Activated naive CD8-positive, alpha-beta T cell treated with anti-CD3 and anti-CD28 coated beads, Interleukin-2, amount 50 U/mL, for 24 hours (primary cell): ENCODE measurements at places on chromosomes 2 and 18.
A peak's percentile ranks its signal among the peaks of the same experiment; 100 is the strongest.

DNA sequence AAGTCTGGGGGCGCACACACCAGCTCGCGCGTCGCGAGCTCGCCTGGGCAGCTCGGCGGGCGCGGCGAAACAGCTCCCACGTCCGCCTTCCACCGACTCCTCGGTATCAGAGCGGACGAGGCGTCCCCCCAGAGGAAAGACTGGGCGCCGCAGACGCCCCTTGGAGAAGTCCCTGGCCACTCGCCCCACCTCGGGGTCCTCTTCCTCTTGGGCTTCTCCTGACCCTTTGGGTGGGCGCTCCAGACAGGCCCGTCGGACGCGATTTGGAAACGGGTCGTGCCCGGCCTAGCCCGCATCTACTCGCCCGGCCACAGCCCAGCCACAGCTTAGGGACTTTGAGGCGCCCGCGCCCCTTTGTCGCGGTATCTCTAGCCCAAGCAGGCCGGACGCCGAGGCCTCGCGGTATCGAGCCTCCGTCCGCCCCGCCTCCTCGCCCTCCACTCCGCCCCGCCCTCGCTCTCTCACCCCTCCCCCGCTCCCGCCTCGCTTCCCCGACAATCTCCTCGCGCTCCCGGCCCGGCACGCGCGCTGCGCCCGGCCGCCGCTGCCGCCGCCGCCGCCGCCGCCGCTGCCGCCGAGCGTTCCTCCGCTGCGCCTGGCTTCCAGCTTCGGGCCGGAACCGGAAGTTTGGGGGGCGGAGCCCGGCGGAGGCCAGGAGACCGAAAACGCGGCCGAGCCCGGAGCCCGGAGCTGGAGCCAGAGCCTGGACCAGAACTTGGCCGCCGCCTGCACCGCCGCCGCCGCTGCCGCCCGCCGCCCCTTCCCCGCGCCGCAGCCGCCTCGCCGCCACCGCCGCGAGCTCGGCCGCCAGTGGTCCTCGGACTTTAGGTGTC is 749 bp upstream of the ACVR2A start:
- peaks cover 2% of the 10 kb centered on the region for H3K36me3 ChIP-seq
- H3K4me1 ChIP-seq = peaks cover 42% of the 10 kb centered on the region
- peak overlapping the region; percentile 50 for H3K27ac ChIP-seq
- H3K4me3 ChIP-seq = peak overlapping the region; percentile 93

DNA sequence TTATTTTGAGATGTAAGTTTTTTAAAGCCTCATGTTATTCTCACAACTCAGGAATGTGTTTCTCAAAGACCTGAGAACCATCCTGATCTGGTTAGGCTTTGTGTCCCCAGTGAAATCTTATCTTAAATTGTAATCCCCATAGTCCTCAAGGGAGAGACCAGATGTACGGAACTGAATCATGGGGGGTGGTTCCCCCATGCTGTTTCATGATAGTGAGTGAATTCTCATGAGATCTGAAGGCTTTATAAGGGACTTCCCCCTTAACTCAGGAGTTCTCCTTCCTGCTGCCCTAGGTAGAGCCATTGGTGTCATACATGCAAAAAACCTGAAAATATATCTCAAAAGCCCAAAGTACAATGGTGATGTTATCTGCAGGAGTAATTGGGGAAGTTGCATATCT is 836.7 kb downstream of the CBLN2 start:
- H3K4me3 ChIP-seq = no peak overlapping the region
- no peaks in the 10 kb centered on the region for H3K4me1 ChIP-seq
- H3K36me3 ChIP-seq = no peaks in the 10 kb centered on the region
- no peak for DNase-seq
- peaks cover 1% of the 10 kb centered on the region for H3K27me3 ChIP-seq

DNA sequence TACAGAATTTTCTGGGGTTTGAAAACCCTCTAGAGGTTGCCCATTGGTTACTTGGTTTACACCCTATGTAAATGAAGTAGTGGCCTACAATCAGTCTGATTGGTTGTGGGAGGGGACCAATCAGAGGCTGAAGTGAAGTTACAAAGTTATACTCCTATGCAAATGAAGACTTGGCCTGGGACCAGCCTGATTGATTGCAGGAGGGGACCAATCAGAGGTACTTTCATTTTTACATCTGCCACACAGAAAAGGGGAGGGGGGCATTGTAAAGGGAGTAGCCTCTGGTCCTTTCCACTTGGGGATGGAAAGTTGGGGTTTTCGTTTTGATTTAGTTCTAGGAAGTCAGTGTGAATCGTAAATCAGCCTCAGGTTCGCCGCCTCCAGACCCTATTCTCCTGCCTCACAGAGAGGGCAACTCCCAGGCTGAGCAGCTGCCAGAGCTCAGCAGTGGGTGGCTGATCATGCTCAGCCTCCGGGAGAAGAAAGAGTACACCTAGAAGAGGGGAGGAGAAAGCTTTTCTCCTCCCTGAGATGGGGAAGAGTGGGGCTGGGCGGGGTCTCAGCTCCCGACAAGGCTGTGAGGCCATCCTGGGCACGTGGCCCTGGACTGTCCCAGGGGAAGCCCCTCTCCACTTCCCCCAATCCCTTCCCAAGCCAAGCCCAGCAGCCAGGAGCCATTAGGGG is 372.5 kb downstream of the GALR1 start:
- peak; percentile 3 for DNase-seq
- H3K27me3 ChIP-seq = peaks cover 2% of the 10 kb centered on the region
- H3K36me3 ChIP-seq = no peaks in the 10 kb centered on the region
- H3K4me3 ChIP-seq = no peak overlapping the region

GRCh38 chr2:32962690-32963089 is 15.9 kb downstream of the LTBP1 start:
- no peak overlapping the region for H3K27ac ChIP-seq
- no peak for DNase-seq
- H3K4me3 ChIP-seq = no peak overlapping the region
- H3K36me3 ChIP-seq = no peaks in the 10 kb centered on the region
- peaks cover 13% of the 10 kb centered on the region for H3K27me3 ChIP-seq
- no peaks in the 10 kb centered on the region for H3K4me1 ChIP-seq

GRCh38 chr2:42086500-42086953 is 38.7 kb downstream of the PKDCC start:
- H3K4me3 ChIP-seq = no peak overlapping the region
- no peaks in the 10 kb centered on the region for H3K36me3 ChIP-seq

GRCh38 chr18:7479756-7480155 is 87.4 kb upstream of the PTPRM start:
- H3K4me1 ChIP-seq = no peaks in the 10 kb centered on the region
- H3K36me3 ChIP-seq = no peaks in the 10 kb centered on the region
- H3K27ac ChIP-seq = no peak overlapping the region
- DNase-seq = no peak

DNA sequence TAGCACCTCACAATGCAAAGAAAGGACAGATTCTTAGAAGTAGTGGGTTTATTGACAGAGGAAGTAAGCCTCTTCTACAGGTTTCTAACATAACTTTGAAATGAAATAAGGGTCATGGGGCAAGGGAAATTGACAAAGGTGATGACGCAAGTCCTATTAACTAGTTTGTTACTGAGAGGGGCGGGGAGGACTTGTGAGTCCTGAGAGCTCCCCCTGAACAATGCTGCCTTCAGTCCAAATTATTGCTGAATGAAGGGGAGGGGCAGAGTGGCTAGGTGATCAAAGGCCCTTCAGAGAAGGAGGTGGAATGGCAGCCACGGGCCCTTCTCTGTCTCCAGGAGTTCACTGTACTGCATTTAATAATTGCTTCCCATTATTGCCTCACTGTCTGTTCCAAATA is 390.0 kb downstream of the MEIS1 start:
- no peak overlapping the region for H3K4me3 ChIP-seq
- H3K4me1 ChIP-seq = no peaks in the 10 kb centered on the region
- no peak for DNase-seq
- no peaks in the 10 kb centered on the region for H3K27me3 ChIP-seq
- H3K27ac ChIP-seq = no peak overlapping the region

DNA sequence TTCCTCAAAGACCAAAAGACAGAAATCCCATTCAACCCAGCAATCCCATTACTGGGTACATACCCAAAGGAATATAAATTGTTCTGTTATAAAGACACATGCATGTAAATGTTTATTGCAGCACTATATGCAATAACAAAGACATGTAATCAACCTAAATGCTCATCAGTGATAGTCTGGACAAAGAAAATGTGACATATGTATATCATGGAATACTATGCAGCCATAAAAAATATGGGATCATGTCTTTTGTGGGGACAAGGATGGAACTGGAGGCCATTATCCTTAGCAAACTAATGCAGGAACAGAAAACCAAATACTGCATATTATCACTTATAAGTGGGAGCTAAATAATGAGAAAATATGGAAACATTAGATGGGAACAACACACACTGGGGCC is 2.7 kb upstream of the HNMT start:
- no peak overlapping the region for H3K27ac ChIP-seq
- no peak overlapping the region for H3K4me3 ChIP-seq
- DNase-seq = no peak
- no peaks in the 10 kb centered on the region for H3K4me1 ChIP-seq

GRCh38 chr2:3461801-3462492 is 57.4 kb downstream of the ADI1 start:
- peak; percentile 25 for DNase-seq
- no peak overlapping the region for H3K4me3 ChIP-seq
- peaks cover 9% of the 10 kb centered on the region for H3K36me3 ChIP-seq
- peak overlapping the region; percentile 27 for H3K27ac ChIP-seq
- H3K27me3 ChIP-seq = no peaks in the 10 kb centered on the region

DNA sequence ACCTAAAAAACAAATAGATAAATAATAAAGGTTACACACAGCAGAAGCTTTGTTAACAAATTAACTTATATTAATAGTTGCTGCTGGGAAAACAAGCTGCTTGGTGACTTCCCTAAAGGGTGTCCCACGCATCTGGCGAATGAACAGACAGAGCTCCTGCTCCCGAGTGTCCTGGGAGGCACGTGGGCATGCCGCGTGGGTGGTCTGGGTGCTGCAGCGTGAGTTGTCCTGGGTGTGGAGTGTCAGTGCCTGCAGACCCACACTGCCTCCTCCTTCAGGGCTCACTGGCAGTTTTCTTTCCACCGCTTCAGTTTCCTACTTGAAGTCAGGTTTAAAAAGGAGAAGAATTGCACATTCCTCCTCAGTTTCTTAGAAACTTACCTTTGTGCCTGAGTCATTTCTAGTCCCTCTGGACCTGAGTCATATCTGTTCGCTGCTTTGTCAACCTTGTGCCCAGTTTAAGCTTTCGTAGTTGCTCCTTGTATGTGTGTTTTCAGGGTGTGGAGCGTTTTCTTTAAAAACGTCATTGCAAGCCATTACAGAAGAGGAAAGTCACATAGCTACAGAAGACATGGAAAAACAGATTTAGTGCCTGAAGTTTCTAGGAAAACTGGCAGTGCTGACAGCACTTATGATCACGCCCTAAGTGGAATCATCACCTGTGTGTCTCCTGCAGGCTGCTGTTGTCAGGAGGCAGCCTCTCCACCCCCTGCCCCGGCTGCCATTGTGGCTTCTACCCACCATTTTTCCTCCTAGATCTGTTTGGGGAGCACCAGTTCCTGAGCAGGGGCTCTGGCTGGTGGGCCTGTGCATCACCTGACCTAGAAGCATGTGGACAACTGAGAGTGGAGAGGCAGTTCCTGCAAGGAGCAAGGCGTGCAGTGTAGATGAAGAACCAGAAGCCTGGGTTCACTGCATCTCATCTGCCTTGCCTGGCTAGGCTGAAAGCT is 24.5 kb downstream of the IMPA2 start:
- no peak overlapping the region for H3K4me3 ChIP-seq
- no peak overlapping the region for H3K27ac ChIP-seq
- DNase-seq = no peak
- no peaks in the 10 kb centered on the region for H3K4me1 ChIP-seq

- DNase-seq = no peak
- no peak overlapping the region for H3K27ac ChIP-seq
- no peaks in the 10 kb centered on the region for H3K4me1 ChIP-seq
- no peaks in the 10 kb centered on the region for H3K27me3 ChIP-seq
- H3K4me3 ChIP-seq = no peak overlapping the region
- H3K36me3 ChIP-seq = no peaks in the 10 kb centered on the region
Observed at GRCh38 chr2:13560322-13560721, 843.6 kb downstream of the TRIB2 start.

DNA sequence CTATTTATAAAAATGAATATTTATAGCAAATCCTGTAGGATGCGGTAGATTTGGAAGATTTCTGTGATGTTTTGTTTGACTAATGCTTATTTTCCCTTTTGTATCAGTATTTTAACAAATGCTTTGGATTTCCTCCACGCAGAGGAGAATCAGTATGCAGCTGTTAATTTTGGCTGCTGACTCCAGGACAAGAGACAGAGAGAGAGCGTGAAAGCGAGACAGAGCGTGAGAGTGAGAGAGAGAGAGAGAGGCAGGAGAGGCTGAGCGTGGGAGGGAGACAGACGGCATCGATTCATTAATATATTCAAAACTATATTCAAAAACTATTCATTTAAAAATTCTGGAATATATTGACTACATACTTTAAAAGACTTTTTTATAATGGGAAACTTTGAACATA is 62.5 kb downstream of the RRM2 start:
- H3K4me3 ChIP-seq = no peak overlapping the region
- DNase-seq = no peak
- peaks cover 10% of the 10 kb centered on the region for H3K36me3 ChIP-seq
- peaks cover 2% of the 10 kb centered on the region for H3K4me1 ChIP-seq
- H3K27me3 ChIP-seq = no peaks in the 10 kb centered on the region
- no peak overlapping the region for H3K27ac ChIP-seq

DNA sequence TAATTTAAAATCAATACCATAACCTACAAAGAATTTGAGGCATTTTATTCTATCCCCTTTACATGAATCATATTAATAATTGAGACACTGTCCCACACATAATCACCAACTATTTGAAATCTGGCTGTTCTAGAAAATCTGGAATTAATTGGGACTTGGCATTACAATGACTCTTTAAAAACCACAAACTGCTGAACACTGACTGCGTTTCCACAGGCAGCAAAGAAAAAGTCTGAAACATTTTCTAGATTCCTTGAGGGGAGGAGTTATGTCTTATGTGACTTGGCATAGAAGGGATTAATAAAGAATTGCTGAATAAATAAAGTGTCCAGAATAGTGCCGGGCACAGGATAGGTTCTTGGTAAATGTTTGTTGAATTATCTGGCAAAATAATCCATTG is 61.4 kb downstream of the GPR39 start:
- H3K27ac ChIP-seq = no peak overlapping the region
- H3K4me3 ChIP-seq = no peak overlapping the region
- DNase-seq = no peak
- H3K4me1 ChIP-seq = no peaks in the 10 kb centered on the region

- H3K4me1 ChIP-seq = no peaks in the 10 kb centered on the region
- H3K36me3 ChIP-seq = peaks cover 4% of the 10 kb centered on the region
- no peaks in the 10 kb centered on the region for H3K27me3 ChIP-seq
- DNase-seq = no peak
- H3K27ac ChIP-seq = no peak overlapping the region
Observed at GRCh38 chr18:23300231-23300805, 152.8 kb upstream of the RIOK3 start.

- H3K36me3 ChIP-seq = no peaks in the 10 kb centered on the region
- H3K4me1 ChIP-seq = peaks cover 6% of the 10 kb centered on the region
- H3K27ac ChIP-seq = no peak overlapping the region
- DNase-seq = no peak
Observed at GRCh38 chr18:24274837-24275236, 122.8 kb downstream of the OSBPL1A start.

- no peaks in the 10 kb centered on the region for H3K27me3 ChIP-seq
- H3K4me3 ChIP-seq = no peak overlapping the region
- DNase-seq = no peak
- H3K27ac ChIP-seq = no peak overlapping the region
Observed at GRCh38 chr2:188473306-188473705, 181.6 kb downstream of the GULP1 start.
